NCI-H1436 treated with DMSO at 0.1 percent for 48 hours (cell line): ENCODE measurements at places on chromosomes 1 and 21.

DNA sequence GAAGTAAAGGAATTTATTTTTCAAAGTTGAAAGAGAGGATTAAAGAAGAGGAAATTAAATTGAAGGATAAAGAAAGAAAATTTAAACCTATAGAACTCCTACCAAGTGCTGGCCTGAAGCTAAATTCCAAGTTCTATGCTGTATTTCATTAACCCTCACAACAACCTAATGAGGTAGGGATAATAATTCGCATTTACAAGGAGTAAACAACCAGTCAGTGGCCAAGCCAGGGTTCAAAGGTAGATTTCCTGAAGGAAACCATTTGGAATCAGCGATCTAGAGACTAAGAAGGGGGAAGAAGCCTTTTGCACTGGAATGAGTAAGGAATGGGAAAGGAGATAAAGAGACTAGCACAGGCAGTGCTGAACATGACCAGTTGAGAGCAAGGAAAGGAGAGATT is 265.8 kb upstream of the ST6GALNAC5 start:
- no peak for DNase-seq

GRCh38 chr1:175525222-175525621 is 218.2 kb downstream of the TNR start:
- DNase-seq = no peak

- DNase-seq = no peak
These were observed at the start of gene PLA2G4A for GRCh38 chr1:186828611-186829454. TSS of gene PLA2G4A (plus strand) at chr1:186828949. CDS start at chr1:186854355, 25,406 bp downstream.

DNA sequence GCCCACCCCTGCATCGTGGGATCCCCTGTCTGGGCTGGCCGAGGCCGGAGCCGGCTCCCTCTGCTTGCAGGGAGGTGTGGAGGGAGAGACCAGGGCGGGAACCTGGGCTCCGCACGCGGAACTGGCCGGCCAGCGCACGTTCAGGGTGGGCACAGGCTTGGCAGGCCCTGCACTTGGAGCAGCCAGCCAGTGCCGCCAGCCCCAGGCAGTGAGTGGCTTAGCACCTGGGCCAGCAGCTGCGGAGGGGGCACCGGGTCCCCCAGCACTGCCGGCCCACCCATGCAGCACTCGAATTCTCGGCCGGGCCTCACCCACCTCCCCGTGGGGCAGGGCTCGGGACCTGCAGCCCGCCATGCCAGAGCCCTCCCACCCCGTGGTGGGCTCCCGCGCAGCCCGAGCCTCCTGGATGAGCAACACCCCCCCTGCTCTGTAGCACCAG is 422.6 kb downstream of the AMY1C start:
- no peak for DNase-seq

DNA sequence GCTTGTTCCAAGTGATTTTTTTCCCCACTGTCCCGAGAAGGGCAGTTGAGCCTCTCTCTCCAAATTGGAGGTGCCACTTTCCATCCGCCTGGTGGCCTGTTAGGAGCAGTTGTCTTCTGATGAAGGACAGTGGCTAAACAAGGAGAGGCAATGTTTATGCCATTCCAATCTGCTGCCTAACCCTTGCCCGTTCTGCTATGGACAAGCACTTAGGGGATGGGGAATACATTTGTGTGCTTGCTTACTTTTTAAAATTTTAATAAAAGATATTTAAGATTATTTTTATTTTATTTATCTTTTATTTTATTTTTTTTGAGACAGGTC is 12.0 kb downstream of the COQ8A start:
- DNase-seq = no peak

DNA sequence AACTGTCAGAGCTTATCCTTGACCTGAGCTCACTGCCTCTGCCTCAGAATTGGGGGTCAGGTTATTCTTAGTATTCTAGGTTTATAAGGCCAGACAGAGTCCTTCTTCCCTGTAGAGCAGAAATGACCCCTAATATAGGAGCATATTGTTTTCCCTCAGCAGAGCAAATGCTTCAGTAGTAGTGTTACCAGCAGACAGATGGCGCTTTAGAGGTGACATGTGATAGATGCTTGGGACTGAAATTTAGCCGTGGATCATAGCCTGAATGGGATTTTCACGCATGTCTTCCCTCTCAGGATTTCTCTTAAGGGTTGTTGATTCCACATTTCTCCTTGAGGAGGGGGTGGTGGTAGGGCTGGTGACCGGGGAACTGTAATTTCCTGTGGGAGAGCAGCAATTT is 24.5 kb downstream of the ADARB1 start:
- no peak for DNase-seq

DNA sequence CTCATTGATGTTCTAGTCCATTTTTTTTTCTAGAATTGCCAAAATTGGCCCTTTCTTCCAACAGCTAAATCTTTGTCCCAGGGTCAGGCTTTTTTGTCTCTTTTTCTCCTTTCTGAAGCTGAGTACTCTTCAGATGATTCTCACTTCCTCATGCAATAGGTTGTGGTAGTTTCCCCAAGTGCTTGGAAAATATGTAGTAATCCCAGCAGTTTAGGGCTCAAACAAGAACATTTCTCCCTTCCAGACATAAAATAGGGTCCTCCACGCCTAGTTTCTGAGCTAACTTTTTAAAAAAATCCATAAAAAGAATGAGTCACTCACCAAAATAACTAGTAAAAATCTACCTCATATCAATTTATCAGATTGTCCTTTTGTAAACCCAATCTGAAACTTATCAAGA is 10.0 kb upstream of the MCOLN3 start:
- DNase-seq = no peak

- DNase-seq = no peak
These were observed 33.2 kb downstream of the NHLH2 start for GRCh38 chr1:115807723-115808122.

- no peak for DNase-seq
These were observed 6.4 kb downstream of the PTAFR start for GRCh38 chr1:28170001-28170596.

- DNase-seq = no peak
These were observed 3.3 kb downstream of the CSRP1 start for GRCh38 chr1:201503397-201504176.

DNA sequence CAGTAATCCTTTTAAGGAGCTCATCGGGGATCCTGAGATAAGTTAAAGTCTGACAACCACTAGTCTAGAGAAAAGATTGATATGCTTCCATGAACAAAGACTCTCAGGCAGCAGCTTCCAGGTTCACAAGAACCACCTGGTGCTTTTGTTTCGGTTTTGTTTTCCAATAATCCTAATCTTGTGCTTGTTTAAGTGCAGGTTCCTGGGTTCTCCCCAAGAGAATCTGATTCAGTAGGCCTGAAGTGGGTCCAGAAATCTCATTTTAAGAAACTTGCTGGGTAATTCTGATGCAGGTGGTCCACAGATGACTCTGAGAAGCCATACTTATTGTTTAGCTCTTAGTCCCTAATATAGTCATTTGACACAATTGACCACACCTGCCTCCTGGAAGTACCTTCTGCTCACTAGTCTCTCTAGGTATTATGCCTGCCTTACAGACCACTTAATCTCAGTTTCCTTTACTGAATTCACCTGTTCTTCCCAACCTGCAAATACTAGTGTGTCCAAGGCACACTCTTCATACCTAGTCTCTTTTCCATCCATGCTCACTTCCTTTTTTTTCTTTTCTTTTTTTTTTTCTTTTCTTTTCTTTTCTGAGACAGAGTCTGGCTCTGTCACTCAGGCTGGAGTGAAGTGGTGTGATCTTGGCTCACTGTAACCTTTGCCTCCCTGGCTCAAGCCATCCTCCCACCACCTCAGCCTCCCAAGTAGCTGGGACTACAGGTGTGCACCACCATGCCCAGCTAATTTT is 20.5 kb upstream of the FRRS1 start:
- DNase-seq = no peak

DNA sequence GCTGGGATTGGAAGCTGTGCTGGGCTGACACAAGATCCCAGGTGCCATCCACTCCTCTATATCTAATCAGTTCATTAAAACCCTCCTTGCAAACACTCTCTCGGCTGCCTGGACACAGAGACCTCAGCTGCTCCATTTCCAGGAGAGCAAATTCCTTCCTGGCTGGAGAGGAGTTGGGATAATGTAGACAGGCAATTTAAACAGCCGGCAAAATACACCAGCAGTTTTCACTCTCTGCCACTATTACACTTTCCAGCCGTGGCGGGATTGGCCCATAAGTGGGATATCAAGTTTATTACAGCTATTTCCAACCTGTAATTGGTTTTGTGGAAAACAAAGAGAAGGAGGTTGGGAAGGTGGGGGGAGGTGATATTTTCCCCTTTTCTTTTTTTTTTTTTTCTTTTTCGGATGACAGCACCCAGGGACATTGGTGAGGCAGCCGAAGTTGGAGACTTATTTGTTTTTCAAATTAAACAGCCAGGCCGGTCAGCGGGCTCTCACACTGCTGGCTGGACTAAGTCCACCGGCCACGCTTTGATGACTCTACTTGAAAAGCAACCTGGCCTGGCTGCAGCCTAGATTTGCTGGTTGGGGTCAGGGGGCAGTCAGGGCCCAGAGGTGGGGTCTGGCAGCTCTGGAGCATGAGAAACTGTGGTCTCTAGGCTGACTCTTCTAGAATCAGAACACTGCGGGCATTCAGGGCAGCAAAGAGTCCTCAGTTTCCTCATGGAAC is 177.4 kb downstream of the IGSF21 start:
- DNase-seq = no peak

DNA sequence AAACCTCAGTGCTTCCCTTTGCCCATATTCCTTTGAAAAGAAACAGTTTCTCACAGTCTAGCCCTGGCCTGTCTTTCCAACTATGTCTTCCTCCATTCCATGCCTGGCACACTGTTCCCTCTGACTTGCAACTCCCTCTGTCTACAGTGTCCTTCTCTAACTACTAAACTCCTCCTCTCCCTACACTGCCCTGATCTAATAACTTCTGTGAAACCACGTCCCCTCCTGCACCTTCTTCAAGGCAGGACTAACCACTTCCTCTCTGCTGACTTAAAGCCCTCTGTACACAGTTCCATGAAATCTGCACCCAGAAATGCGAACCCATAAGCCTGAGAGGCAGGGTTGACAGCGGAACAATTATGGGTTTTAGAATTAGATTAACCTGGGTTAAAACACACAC is 62.2 kb upstream of the ATP1B1 start:
- no peak for DNase-seq

DNA sequence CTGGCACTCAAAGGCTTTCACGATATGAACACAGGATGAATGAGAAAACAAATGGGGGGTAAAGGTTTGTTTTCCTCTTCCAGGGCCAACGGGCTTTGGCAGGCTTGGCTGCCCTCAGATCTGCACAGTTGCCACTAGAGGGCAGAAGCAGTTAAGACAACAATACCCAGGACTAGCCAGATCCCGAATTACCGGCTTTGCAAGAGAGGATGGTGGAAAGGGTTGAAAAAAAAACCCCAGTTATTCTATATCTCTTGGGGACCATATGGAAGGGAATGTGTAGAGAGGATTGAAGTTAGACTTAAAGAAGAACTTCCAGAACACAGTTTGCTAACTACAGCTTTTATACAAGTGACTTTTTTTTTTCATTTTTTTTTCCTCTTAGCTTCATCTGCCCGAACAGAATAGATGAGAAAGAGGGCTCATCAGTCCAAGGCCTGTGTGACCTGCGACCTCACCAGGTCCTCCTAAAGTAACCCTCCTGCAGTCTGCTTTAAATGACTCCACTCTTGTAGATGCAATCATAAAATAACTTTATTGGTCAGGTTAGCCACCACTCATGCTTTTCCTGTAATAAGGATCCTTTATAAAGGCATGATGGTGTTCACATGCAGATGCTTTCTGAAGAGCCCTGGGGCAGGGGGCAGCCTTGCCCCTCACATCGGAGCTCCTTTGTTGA is 10.7 kb downstream of the FMOD start:
- peak; percentile 60 for DNase-seq

- no peak for DNase-seq
These were observed 13.0 kb upstream of the TTC22 start for GRCh38 chr1:54814126-54814498.

DNA sequence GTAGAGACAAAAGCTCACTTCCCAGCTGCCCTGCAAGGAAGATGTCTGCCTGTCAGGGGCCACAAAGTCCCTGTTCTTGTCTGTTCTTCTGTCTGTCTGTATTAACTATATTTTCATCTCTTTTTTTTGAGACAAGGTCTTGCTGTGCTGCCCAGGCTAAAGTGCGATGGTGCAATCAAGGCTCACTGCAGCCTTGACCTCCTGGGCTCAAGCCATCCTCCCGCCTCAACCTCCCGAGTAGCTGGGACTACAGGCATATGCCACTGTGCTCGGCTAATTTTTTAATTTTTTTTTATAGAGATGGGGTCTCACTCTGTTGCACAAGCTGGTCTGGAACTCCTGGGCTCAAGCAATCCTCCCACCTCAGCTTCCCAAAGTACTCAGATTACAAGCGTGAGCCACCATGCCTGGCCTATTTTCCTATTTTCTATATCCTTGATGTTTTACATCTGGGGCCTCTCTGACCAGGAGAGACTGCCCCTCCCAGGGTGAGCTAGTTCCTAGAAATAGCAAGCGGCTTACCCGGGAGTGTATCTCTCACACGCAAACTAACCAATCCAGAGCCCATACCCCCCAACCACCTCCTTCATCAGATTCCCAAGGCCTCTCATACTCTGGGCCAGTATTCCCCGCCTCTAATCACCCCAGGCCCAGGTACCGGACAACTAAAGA is 5.4 kb upstream of the KLHDC7A start:
- no peak for DNase-seq

- no peak for DNase-seq
These were observed 94.5 kb downstream of the SYT2 start for GRCh38 chr1:202615501-202616354.

- DNase-seq = no peak
These were observed 5.2 kb downstream of the TAL1 start for GRCh38 chr1:47226839-47227215.

GRCh38 chr1:235725434-235725833 is 75.8 kb upstream of the GNG4 start:
- no peak for DNase-seq
